ENCODE measurements at places on chromosomes 11 and 22. TPM values are rescaled to one million over a fixed set of nuclear protein-coding genes. Genes with fewer than 3 reads are reported as not detected.

GRCh38 chr11:27158456-27159334 is 118.1 kb downstream of the BBOX1 start:
- DNase-seq: peak; percentile 70

The PHOX2A gene
- not detected for total RNA-seq

- no peak for DNase-seq
Observed at GRCh38 chr11:37141707-37142106, 543.7 kb upstream of the RAG2 start.

- no peak for DNase-seq
Observed at GRCh38 chr22:20526305-20526627, 18.9 kb downstream of the MED15 start.

DNA sequence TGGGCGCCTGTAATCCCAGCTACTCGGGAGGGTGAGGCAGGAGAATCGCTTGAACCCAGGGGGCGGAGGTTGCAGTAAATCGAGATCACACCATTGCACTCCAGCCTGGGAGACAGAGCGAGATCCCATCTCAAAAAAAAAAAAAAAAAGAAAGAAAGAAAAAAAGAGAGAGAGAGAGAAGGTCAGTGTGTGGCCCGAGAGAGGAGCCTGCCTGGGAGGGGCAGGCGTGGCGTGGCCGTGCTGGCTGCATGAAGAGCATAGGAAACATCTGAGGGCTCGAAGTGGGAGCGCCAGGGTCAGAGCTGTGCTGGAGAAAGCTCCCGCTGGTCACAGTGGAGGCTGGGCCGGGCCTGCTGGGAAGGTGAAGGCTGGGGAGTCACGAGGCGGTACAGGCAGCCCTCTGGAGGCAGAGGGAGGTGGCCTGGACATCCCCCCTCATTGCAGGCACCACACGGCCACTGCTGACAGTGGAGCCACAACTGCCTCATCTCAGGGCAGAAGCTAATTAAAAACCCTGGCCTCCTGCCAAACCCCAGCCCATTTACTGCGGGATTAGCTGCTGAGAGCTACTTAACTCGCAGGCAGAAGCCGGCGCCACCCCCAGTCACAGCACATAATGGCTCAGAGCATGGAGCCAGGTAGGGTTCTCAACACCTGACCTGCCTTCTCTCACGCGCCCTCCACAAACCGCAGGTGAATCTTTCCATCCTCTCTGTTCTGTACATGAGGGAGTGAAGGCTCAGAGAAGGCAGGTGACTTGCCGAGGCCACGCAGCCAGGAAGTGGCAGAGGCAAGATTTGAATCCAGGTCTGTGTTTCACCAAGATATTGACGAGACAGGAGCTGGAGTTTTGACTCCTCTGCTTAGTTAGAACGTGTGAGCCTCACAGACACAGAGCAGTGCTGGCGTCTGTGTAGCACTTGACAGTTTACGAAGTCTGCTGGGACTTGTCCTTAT is 32.6 kb downstream of the NFAM1 start:
- peak; percentile 86 for DNase-seq

The CDKN1C gene
- 47.8 TPM for total RNA-seq

DNA sequence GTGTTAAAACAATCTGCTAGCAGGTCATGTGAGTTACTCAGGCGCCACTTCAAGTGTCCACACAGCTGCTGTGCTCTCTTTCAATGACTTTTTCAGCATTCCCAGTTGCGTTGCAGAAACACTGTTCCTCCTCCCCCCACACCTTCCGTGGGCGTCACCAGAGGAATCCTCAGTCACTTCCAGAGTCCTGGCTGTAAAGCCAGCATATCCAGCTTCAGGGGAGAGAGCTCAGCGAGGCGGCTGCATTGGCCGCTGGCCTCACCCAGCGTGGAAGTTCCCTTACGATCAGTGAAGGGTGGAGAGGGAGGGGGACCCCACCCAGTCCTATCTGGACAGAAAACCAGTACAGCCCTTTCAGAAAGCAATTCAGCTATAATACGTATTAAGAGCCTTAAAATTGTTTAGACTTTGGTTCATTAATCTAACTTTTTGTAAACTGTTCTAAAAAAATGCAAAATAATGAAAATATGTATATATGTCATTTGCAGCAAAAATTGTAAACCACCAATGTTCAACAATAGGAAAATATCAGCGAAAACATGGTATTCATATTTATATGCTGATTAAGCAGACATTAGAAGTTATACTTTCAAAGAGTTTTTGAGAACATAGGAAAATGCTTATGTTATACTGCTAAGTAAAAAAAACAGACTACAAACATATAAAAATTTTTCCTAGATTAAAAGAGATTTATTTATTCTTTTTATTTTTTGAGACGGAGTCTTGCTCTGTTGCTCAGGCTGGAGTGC is 2.8 kb upstream of the ANO9 start:
- no peak for DNase-seq

DNA sequence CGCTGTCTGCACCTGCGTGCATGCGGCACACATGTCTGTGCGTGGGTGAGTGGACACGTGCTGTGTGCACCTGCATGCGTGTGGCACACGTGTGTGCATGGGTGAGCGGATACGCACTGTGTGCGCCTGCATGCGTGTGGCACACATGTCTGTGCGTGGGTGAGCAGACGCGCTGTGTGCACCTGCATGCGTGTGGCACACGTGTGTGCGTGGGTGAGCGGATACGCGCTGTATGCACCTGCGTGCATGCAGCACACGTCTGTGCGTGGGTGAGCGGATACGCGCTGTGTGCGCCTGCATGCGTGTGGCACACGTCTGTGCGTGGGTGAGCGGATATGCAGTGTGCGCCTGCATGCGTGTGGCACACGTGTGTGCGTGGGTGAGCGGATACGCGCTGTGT is 27.1 kb upstream of the ACR start:
- no peak for DNase-seq

DNA sequence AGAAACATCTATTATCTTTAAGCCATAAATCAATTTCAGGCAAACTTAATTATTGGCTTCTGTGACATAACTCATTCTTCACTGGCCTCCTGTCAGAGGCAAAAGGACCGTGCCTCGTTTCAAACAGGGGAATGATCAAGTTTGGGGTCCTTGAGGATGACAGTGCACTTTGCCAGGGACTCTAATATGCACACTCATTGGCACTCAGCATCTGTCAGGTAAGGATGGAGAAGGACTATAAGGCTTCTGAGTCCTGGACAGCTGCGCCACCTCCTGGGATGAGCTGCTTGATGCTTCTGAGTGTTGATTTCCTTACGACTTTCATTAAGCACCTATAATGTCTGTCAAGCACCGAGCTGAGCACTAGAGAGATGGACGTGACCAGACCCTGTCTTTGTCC is 20.2 kb downstream of the BPIFC start:
- DNase-seq: peak; percentile 45
